ENCODE measurements at places on chromosomes 3 and 15.

- DNase-seq: no peak
Observed at GRCh38 chr15:66171841-66172240, 81.7 kb downstream of the MEGF11 start.

DNA sequence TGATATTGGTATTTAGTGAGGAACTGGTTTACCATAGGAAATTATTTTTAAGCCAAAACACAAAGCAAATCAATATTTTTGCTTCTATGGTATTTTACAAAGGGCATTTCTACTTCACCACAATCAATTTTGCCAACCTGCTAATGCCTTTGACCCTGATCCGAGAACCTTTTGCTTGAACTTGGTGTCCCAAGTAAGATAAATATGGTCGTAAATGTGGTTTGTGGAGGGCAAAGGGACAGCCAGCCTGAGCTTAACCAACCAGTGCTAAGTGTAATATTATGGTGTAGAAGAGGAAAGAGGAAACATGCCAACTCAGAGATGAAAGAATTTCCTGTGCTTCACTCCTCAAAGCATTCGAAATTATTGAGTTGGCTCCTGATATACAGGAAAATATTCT, 148.4 kb downstream of the C3orf38 start:
- no peak for DNase-seq

- no peak for DNase-seq
Observed at GRCh38 chr3:130250982-130251381, 94.5 kb upstream of the COL6A5 start.

DNA sequence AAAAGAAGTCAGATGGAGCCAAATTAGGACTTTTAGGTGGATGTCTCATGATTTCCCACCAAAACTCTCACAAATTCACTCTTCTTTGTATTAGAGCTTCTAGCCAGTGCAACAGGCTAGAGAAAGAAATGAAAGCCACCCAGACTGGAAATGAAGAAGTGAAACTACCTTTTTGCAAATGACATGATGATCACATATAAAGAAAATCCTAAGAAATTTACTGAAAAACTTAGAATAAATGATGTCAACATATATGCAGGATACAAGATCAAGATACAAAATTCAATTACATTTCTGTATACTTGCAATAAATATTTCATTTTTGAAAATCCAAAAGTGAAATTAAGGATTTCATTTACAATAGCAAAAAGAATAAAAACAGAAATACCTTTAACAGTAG, 110.8 kb downstream of the LRIG1 start:
- DNase-seq: no peak

DNA sequence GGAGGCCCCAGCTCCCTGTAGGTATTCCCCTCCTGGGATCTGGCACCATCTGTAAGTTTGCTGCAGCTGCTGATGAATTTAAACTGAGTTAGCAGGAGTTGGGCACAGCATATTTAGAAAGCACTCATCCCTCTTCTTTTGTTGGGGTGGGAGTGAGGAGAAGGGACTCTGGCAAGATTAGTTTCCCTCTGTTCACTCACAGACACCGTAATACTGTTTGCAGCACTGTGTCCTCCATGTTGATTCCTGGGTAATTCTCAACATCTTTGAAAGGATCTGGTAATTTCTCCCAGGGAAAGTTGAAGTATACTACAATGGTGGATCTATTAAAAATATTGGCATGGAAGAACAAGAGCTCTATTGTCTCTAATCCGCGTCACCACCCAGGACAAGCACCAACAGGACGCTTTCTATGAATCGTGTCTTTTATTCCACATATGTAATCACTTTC, 173.3 kb downstream of the RBMS3 start:
- DNase-seq: no peak

Measured in stimulated activated CD8-positive, alpha-beta memory T cell treated with anti-CD3 and anti-CD28 coated beads, Interleukin-15, amount 100 ng/mL, for 48 hours (primary cell).